ENCODE measurements at places on chromosomes 5 and 9.

DNA sequence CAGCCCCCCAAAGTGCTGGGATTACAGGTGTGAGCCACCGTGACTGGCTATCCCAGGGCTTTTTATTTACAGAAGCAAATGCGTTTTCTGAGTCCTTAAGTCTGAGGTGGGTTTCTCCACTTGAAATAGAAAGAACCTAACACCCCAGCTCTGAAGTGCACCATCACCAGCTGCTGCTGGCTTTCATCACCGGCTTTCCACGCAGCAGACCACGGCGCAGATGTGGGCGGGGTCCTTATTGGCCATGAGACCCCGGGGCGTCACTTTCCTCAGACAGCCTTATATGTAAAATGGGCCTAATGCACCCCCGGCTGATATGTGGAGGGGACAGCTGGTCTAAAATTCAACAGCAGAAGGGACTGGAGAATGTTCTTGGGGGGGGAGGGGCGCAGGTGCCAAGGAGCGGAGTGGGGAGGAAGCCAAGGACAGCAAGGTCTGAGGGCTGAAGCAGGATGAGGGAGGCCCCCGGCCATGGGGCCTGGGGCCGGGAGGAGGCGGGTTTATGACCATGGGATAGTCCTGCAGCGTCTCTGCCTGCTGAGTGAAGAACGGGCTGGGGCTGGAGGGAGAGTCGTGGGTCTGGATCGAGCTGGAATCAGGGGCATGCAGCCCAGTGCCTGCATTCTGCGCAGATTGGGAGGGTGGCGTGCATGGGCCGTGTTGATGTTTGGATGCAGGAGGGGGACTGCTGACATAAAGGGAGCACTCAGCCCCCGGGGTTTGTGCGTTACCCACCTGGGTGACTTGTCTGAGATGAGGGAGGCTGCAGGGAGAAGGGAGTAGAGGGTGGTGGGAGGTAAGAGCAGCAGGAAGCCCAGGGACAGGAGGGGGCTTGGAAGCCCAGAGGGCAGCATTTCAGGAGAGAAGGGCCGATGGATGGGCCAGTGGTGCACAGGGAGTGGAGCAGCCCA, 30.2 kb downstream of the RASGEF1C start:
- no peak for DNase-seq

- peak; percentile 18 for DNase-seq
Measured at GRCh38 chr5:72314571-72315172, 5.4 kb downstream of the MRPS27 start.

DNA sequence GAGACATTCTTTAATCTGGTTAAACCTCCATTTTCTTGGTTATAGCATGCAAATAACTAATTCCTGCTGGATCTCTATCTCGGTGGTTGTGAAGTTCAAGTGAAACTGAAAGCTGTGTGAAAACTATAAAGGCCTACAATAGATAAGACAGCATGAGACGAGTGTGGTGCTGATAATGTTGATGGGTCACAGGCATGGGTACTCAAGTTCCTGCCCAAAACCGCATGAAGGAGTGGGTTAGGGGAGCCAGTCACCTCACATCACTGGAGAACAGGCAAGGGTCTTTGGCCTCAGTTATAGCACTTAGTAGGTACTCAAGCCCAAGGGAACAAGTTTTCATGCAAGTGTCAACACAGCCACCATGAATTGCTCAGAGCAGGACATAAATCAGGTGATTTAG, 16.7 kb downstream of the HMHB1 start:
- no peak for DNase-seq

DNA sequence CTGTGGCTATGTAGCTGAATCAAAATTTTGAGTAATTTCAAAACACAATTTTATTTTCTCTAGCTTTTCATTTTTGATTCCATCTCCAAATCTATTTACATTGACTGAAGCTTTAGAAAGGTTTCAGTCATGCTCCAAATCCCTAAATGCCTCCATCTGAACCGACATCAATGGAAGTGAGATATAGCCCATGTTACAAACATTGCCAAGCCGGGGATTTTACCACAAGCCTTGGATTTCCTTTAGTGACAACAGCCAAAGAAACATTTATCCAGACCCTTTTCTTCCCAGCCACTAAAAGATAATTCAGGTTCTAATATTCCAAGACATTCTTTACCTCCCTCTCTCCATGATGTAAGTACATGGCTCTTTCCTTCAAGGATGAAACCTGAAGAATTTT, 1087.7 kb upstream of the SEMA6A start:
- no peak for DNase-seq

- DNase-seq: no peak
Measured at GRCh38 chr5:134625559-134625958, 7.1 kb downstream of the SAR1B start.

- no peak for DNase-seq
Measured at GRCh38 chr5:55502759-55503158, 32.0 kb downstream of the PLPP1 start.

DNA sequence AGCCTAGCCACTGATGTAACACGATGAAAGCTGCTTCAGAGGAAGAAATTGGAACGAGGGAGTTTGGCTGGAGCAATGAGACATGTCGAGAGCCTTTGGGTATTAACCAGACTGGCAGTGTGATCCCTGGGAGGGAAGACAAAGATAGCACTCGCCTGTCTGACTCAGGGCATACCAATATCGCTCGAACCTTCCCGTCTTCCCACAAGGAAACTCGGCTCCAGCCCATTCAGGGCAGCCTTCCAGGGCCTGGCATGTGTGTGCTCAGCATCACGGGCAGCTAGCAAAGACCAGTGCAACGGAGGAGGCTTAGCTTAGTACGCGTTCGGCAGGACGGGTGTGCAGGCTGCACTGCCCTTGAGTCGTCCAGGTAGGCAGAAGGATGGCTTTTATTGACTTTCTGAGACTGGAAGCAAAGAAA, 356.9 kb upstream of the WWC1 start:
- no peak for DNase-seq

GRCh38 chr5:39892708-39893107, 467.9 kb upstream of the DAB2 start:
- DNase-seq: no peak

- DNase-seq: no peak
Measured at GRCh38 chr5:18102733-18103132, 468.5 kb downstream of the TAF11L14 start.
